ENCODE measurements at places on chromosomes 16 and 17.

DNA sequence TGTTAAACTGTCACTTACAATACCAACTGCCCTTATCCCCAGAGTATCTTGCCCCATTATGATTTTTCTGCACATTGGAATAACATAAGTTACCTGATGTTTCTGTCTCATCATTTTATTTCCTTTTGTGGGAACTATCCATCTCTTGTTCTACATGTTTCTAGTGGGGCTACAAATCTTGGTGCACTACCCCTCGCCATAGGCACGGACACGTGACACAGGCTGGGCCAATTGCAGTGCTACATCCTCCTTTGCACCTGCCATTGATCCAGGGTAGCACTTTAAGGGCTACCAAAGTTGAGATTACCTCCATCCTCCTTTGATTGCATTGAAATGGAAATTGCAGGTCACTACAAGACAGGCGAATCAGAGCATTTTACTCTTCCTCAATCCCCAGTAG, 14.2 kb upstream of the SYT17 start:
- DNase-seq, result no peak

- DNase-seq, result no peak
Observed at GRCh38 chr17:79657036-79657435, 46.2 kb upstream of the RBFOX3 start.

DNA sequence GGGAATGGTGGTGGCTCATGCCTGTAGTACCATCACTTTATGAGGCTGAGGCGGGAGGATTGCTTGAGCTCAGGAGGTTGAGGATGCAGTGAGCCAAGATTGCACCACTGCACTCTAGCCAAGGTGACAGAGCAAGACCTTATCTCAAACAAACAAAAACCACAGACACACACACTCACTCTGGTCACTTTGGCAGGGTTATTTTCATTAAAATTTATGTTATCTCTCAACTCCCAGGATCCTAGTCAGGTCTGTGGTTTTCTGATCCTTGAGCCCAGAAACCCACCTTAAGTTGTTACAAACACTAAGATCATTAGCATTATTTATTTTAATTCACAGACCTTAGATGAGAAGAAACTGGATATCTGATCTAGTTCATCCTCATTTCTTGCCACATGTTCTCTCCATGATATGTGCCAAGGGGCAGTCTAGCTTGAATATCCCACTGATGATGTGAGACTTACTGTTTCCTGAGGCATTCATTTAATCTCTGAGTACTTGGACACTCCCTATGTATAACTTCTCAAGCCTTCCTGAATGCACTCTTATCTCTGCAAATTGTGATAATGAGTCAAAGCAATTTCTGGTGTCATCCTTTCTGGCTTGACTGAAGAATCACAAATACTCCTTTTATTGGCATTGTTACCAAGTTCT, 9.6 kb downstream of the ABHD15 start:
- no peak for DNase-seq

- no peak for DNase-seq
Observed at GRCh38 chr17:80477647-80478478, 1.5 kb upstream of the NPTX1 start.

DNA sequence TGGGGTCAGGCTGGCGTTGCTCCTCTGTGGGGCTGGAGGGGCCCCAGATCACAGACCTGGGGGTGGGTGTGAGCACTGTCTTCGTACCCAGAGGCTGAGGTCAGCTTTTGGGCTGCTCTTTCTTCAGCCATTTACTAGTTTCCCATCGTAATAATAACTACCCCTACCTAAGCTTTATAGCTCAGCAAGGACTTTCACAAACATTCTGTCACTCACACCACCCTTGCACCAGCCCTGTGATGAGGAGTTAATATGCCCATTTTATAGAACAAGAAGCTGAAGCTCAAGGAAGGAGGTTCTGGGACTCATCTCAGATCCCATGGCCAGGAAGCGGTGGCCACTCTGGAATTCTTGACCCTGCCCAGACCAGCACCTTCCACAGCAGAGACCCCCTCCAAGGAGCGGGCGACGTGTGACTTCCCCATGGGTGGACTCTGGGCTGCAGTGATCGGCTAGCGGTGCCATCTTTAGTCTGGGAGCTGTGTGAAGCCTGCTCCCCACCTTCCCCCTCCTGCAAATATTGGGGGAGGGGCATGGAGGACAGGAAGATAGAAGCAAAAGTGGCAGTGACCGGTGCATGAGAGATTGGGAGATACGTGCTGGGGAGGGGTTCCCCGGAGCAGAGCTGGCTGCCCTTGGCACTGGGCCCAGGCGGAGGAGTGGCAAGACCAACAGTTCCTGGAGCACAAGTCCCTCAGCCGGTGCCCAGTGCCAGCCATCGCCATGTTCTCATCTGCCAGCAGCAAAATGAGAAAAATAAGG, 81.8 kb upstream of the TOB1 start:
- no peak for DNase-seq

DNA sequence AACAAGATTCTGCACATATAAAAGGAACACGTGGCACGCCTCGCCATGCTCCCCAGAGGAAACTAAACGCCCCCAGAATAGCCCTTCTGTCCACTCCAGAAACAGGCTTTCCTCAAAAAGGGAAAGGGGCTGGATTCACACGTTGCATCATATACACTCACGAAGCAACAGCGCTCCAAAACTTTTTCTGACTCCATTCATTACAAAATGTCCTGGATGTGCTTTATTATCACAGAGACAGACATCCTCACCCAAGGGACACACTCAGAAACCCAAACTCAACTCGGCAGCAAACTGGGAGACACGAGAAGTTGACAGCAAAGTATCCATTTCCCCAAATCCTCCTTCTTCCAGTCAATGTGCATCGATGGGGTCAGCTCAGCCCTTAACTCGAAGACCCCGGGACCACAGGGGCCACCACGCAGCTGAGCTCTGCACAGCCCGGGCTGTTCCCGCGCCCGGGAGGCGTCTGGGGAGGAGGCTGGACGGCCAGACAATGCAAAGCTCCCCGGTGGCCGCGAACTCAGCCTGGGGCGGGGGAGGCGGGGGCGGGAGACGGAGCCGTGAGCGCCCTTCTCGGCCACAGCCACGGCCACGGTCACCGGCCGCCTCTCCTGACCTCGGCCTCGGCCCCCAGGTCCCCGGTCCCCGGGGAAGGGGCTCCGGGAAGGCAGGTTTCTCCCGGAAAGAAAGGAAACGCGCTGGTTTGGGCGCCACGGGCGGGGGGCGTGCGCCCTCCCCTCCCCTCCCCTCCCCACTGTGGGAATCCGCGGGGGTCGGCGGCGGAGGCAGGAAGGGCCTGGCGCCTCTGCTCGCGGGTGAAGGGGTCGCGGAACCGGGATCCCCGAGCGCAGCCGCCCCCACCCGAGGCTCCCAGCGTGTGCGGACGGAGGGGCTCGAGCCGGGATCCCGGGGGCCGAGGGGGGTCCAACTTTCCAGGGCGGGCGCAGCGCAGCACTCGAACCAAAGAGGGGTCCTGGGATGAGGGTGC, 1.2 kb downstream of the NXN start:
- no peak for DNase-seq

DNA sequence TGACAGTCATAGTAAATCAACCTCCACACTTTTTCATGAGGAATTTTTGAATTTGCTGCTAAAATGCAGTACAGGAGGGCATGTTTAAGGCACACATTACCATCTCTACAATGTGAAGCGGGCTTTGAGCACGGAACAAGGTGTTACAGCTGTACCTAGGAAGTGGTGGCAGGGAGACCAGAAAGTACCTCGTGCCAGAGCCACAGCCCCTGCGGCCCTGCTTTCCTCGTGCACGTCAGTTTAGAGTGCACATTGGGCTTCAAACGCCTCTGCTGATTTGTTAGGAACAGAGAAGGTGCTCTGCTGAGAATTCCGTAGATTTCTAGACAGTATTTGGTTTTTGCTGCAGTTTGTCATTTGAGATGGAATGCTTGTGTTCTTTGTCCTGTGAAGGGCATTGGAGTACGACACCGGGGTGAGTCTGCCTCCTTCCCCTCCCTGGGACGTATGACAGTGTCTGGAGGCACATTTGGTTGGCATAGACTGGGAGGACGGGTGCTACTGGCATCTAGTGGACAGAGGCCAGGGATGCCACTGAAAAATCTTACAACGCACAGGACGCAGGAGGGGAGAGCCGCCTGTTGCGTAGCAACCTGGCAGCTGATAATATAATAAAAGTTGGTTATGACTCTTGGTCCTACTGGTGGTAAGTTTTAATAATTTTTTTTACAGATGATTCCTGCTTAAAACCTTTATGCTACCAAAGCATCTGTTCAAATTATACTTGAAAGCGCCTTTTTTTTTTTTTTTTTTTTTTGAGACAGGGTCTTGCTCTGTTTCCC, 9.1 kb downstream of the FOXK2 start:
- no peak for DNase-seq

DNA sequence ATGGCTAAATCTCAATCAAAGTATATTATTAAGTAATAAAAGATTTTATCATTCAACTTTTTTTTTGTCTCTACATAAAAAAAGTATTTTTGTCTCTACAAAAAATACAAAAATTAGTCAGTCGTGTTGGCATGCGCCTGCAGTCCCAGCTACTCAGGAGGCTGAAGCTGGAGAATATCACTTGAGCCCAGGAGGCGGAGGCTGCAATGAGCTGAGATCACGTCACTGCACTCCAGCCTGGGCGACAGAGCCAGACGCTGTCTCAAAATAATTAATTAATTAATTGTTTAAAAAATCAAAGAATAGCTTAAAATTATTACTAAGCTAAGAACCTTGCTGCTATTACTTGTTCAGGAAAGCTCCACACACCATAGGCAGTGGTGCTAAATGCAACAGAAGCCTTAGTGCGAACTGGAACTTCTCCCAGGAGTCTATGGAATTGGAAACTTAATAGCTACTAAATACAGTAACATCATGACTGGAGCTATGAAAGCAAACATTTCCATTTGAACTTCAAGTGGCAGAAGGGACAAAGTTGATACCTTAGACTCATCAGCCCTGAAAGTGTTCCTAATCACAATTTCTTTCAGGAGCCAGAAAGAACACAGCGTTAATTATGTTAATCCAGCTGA, 22.6 kb downstream of the ADCY9 start:
- no peak for DNase-seq

GRCh38 chr16:53305743-53306142, 128.5 kb upstream of the RBL2 start:
- no peak for DNase-seq
